ENCODE measurements at places on chromosomes 6 and 20.
A peak's percentile ranks its signal among the peaks of the same experiment; 100 is the strongest.

GRCh38 chr20:25160467-25160866 is 35.0 kb upstream of the ENTPD6 start:
- DNase-seq, result no peak

GRCh38 chr6:2141644-2142290 is 103.6 kb downstream of the GMDS start:
- no peak for DNase-seq

GRCh38 chr6:21149470-21149869 is 444.1 kb upstream of the SOX4 start:
- DNase-seq, result no peak

- no peak for DNase-seq
These were observed 258.3 kb upstream of the MOCS1 start for GRCh38 chr6:40192516-40192915.

- DNase-seq, result no peak
These were observed 244.9 kb downstream of the HIVEP2 start for GRCh38 chr6:142700032-142700431.

GRCh38 chr6:66068033-66068432 is 361.0 kb upstream of the EYS start:
- no peak for DNase-seq

DNA sequence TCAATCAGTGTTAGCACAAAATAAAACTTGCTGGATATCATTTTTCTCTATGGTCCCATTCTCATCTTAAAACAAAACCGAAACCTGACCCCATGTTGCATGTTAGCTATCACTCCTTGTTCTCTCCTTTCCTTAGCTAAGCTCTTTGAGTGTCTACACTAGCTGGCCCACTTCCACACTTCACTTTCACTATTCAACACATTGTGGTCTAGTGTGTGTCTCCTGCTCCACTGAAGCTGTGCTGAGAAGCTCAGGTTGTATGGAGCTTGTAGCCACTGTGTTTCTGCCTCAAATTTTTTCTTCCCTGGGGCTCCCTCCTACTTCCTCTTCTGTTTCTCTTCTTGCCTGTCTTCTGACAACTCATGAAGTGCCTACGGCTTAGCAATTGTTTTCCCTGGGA is 223.0 kb downstream of the NKAIN2 start:
- no peak for DNase-seq

DNA sequence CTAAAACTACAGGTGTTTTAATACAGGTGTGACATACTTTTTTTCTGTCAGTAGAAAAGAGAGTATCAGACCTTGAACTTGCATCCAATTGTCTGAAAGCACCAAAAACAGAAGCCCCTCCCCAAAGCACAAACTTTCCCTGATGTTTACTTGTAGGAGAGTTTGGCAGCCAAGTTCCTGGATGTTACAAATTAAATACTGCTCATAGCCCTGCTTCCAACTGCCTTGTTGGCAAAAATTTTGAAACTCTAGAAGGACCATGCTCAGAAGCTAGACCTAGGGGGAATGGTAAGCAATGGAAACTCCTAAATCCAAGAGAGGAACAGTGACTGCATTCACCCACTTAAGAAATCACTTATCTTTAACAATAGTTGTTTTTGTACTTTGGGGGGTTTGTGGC is 17.0 kb upstream of the ARG1 start:
- DNase-seq, result no peak

- DNase-seq, result no peak
These were observed 718.5 kb downstream of the RFPL4B start for GRCh38 chr6:113065611-113066010.

- no peak for DNase-seq
These were observed 21.7 kb upstream of the PRELID3B start for GRCh38 chr20:59064214-59064722.

DNA sequence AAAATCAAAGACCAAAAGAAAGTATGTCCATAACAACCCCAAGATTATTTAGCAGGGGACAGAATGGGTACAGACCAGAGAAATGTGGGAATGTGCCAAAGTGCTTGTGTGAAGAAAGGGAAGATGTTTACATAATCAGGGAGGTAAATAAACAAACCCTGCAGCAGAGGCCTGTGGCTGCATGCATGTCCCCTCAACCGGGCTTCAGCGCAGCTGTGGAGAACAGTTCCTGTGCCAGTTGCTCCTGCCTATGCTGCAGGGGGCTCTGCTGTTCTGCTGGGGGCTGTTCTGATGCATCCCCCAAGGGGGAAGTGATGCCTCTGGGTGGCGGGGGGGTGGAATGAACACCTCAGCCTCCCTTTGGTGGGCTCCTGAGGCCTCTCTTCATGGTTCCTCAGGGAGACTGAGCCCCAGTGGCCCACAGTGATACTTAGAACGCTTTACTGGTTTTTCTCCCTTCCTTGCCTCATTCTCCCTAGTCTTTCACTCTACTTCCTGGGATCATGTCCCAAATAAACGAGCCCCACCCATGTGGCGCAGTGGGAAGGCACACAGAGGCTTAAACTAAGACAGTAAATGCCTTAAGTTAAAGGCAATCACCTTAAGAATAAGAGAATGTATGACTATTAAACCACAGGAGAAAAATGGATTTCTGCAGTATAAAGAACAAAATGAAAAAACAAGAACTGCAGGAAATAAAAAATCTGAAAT is 23.0 kb downstream of the RAB23 start:
- no peak for DNase-seq

GRCh38 chr6:137342607-137343190 is 123.5 kb upstream of the IFNGR1 start:
- peak; percentile 2 for DNase-seq

DNA sequence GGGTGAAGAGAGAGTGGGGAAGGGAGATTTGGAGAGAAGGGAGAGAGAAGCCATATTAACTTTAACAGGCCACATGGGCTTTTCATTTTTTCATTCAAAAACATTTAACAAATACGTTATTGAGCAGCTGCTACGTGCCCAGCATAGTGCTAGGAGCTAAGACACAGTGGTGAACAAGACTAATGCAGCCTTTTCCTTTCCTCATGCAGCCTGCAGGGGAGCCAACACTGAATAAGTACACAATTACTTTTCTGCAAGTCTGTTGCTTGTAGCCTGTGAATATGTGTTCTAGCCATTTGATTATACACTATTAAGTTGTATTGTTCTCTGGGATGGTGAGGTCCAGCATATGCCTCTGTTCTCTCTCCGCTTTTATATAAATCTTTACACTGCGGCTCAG is 1.9 kb upstream of the BLOC1S5 start:
- no peak for DNase-seq

GRCh38 chr6:19806971-19807396 is 30.2 kb upstream of the ID4 start:
- DNase-seq, result no peak

- DNase-seq, result no peak
These were observed 5.5 kb upstream of the SLC22A2 start for GRCh38 chr6:160264061-160264612.

- DNase-seq, result no peak
These were observed 47.6 kb downstream of the KIZ start for GRCh38 chr20:21173485-21173884.

GRCh38 chr20:52118016-52118623 is 73.5 kb downstream of the ZFP64 start:
- no peak for DNase-seq

- no peak for DNase-seq
These were observed 17.9 kb downstream of the CHMP4B start for GRCh38 chr20:33828967-33829560.

Measured in stimulated activated naive CD4-positive, alpha-beta T cell treated with Interleukin-2 at 50 U/mL for 16 hours (primary cell).